ENCODE measurements at places on chromosomes 5 and 9. TPM values are rescaled to one million over a fixed set of nuclear protein-coding genes. Genes with fewer than 3 reads are reported as not detected.
A peak's percentile ranks its signal among the peaks of the same experiment; 100 is the strongest.

DNA sequence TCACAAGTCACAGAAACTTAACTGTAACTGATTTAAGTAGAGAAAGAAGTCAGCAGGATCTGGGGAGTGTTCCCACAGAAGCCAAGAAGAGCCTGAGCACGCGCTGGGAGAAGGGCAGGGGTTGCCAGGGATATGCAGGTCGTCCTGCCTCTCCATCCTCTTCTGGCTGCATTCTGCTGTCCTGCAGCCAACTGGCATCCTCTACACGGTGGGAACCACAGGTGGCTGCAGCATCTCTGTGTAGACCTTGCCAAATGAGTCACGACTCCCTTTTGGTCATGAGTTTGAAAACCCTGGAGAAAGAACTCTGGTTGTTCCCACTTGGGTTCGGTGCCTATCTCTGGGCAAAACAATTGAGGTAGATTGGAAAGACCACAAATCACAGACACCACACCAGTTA, 38.4 kb upstream of the PCA3 start:
- DNase-seq, result no peak
- peaks cover 21% of the 10 kb centered on the region for H3K27me3 ChIP-seq
- H3K36me3 ChIP-seq, result no peaks in the 10 kb centered on the region
- H3K4me3 ChIP-seq, result no peak overlapping the region
- H3K27ac ChIP-seq, result no peak overlapping the region

GRCh38 chr9:1354606-1355005, 304.4 kb downstream of the DMRT2 start:
- peaks cover 16% of the 10 kb centered on the region for H3K27me3 ChIP-seq
- H3K4me3 ChIP-seq, result no peak overlapping the region
- H3K27ac ChIP-seq, result no peak overlapping the region
- H3K36me3 ChIP-seq, result no peaks in the 10 kb centered on the region
- DNase-seq, result no peak

RNF130 gene
- 7.3 TPM for total RNA-seq

- DNase-seq, result peak; percentile 68
- H3K4me3 ChIP-seq, result no peak overlapping the region
- peaks cover 13% of the 10 kb centered on the region for H3K4me1 ChIP-seq
- no peaks in the 10 kb centered on the region for H3K27me3 ChIP-seq
- no peak overlapping the region for H3K27ac ChIP-seq
These were observed 43.1 kb downstream of the HRH2 start for GRCh38 chr5:175700991-175701390.

- no peak for DNase-seq
- H3K27ac ChIP-seq, result no peak overlapping the region
- H3K36me3 ChIP-seq, result no peaks in the 10 kb centered on the region
- no peak overlapping the region for H3K4me3 ChIP-seq
- H3K27me3 ChIP-seq, result no peaks in the 10 kb centered on the region
These were observed 32.6 kb downstream of the CORO2A start for GRCh38 chr9:98159790-98160189.

- no peak overlapping the region for H3K27ac ChIP-seq
- H3K27me3 ChIP-seq, result no peaks in the 10 kb centered on the region
- no peak overlapping the region for H3K4me3 ChIP-seq
- no peak for DNase-seq
These were observed 46.5 kb downstream of the DUSP1 start for GRCh38 chr5:172724242-172725183.

- no peaks in the 10 kb centered on the region for H3K27me3 ChIP-seq
- no peak for DNase-seq
- H3K4me3 ChIP-seq, result no peak overlapping the region
- H3K36me3 ChIP-seq, result peaks cover 15% of the 10 kb centered on the region
- H3K4me1 ChIP-seq, result peaks cover 20% of the 10 kb centered on the region
- H3K27ac ChIP-seq, result no peak overlapping the region
These were observed 12.5 kb downstream of the PHF2 start for GRCh38 chr9:93588641-93589609.

NR2F1 gene
- not detected for total RNA-seq

DNA sequence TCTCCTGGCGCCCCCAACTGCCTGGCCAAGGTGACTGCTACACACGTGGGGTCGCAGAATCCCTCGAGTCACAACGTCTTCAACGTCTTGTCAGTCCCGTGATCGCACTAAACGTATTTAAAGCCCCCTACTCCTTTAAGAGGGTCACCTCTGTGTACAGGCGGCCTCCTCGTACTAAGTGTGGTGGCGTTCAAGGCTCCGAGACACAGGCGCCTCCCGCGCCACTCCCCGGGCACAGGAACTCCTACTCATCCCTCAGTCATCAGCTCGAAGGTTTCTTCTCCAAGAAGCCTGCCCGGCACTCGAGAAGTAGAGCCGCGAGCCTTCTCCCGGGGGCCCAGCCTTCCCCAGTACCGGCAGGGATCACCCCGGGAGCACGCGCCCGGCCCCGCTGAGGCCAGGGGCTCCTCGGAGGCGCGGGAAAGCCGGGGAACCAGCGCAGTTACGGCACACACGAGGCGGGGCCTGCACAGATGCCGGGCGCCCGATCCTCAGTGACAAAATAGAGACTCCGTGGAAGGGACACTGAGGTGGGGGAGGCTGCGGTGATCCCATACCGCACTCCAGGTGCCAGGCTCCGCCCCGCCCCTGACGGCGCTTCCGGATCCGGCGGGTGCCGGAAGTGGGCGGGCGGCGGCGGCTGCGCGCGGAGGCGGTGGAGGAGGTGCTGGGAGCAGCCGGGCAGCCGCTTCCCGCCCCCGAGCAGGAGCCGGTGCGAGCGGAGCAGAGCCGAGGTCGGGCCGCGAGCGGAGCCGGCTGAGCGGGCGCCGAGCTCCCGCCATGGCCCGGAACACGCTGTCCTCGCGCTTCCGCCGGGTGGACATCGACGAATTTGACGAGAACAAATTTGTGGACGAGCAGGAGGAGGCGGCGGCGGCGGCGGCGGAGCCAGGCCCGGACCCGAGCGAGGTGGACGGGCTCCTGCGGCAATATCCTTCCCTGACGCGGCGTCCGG, 6.9 kb downstream of the ARPC5L start:
- peak overlapping the region; percentile 99 for H3K4me3 ChIP-seq
- DNase-seq, result peak; percentile 98

GRCh38 chr5:74179179-74179578, 461.3 kb downstream of the ENC1 start:
- H3K27me3 ChIP-seq, result peaks cover 5% of the 10 kb centered on the region
- H3K36me3 ChIP-seq, result no peaks in the 10 kb centered on the region
- H3K4me1 ChIP-seq, result no peaks in the 10 kb centered on the region
- no peak for DNase-seq

- DNase-seq, result no peak
- no peak overlapping the region for H3K27ac ChIP-seq
- peak overlapping the region; percentile 52 for H3K4me3 ChIP-seq
- H3K4me1 ChIP-seq, result peaks cover 9% of the 10 kb centered on the region
- no peaks in the 10 kb centered on the region for H3K36me3 ChIP-seq
These were observed 617.8 kb downstream of the PDE4D start for GRCh38 chr5:59275510-59276324.

- no peak for DNase-seq
- no peak overlapping the region for H3K4me3 ChIP-seq
- no peaks in the 10 kb centered on the region for H3K4me1 ChIP-seq
- H3K27me3 ChIP-seq, result peaks cover 2% of the 10 kb centered on the region
- no peak overlapping the region for H3K27ac ChIP-seq
These were observed 14.6 kb downstream of the CCNJL start for GRCh38 chr5:160297776-160298175.

RNF208 gene
- total RNA-seq, result 15.2 TPM

DNA sequence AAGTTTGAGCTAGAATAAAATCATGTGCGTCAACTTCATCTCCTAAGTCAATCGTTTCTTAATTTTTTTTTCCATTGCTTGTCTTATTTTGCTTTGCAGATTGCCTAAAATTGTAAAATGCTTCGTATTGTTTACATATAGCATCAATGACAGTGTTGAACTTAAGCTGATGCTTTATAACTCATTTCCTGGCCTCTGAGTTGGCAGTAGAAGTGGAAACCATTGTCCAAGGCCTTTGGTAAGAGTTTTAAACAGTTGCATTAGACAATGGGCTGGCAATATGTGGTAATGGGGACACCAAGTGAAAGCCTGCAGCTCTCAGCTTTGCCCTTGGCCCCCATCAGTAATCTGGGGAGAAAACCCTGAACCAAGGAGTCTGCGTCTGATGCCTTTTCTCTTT, 154.8 kb upstream of the GAS1 start:
- no peak for DNase-seq
- H3K36me3 ChIP-seq, result no peaks in the 10 kb centered on the region
- H3K27ac ChIP-seq, result no peak overlapping the region
- H3K4me1 ChIP-seq, result no peaks in the 10 kb centered on the region
- no peaks in the 10 kb centered on the region for H3K27me3 ChIP-seq

GRCh38 chr5:53681079-53681478, 120.6 kb downstream of the NDUFS4 start:
- H3K27me3 ChIP-seq, result no peaks in the 10 kb centered on the region
- no peaks in the 10 kb centered on the region for H3K4me1 ChIP-seq
- H3K27ac ChIP-seq, result no peak overlapping the region

RAI14 gene
- 2.6 TPM for total RNA-seq

- H3K36me3 ChIP-seq, result no peaks in the 10 kb centered on the region
- H3K27me3 ChIP-seq, result peaks cover 6% of the 10 kb centered on the region
- no peak overlapping the region for H3K27ac ChIP-seq
- no peak overlapping the region for H3K4me3 ChIP-seq
- no peak for DNase-seq
These were observed 227.1 kb upstream of the DMRT1 start for GRCh38 chr9:614431-614830.

BASP1 gene
- 0.33 TPM for total RNA-seq

SCGB3A2 gene
- not detected for total RNA-seq

COL23A1 gene
- total RNA-seq, result 0.07 TPM

GRCh38 chr9:134863941-134864820, 16.4 kb upstream of the FCN2 start:
- no peaks in the 10 kb centered on the region for H3K36me3 ChIP-seq
- H3K4me1 ChIP-seq, result no peaks in the 10 kb centered on the region
- no peak overlapping the region for H3K4me3 ChIP-seq
- no peak overlapping the region for H3K27ac ChIP-seq
- DNase-seq, result no peak
- H3K27me3 ChIP-seq, result no peaks in the 10 kb centered on the region

DNA sequence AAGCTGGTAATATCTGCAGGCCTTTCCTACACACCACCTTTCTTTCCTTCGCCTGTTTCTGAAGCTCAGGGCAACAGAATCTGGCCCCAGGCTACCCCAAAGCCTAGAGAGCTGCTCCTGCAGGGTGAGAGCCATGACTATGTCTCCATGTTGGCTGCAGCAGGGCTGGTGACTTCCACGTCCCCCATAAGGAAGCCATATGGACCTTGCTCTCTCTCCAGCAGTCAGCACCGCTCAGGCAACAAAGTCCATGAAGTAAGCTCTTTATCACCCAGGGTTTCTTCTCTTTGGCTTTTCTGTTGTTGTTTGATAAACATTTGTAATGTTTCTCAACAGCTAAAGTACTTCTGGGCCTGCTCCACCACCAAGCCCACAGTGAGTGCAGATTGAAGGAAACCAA, 125.2 kb downstream of the SLIT3 start:
- DNase-seq, result no peak
- H3K27ac ChIP-seq, result no peak overlapping the region
- no peaks in the 10 kb centered on the region for H3K4me1 ChIP-seq

ZNF169 gene
- total RNA-seq, result 9.4 TPM

DNA sequence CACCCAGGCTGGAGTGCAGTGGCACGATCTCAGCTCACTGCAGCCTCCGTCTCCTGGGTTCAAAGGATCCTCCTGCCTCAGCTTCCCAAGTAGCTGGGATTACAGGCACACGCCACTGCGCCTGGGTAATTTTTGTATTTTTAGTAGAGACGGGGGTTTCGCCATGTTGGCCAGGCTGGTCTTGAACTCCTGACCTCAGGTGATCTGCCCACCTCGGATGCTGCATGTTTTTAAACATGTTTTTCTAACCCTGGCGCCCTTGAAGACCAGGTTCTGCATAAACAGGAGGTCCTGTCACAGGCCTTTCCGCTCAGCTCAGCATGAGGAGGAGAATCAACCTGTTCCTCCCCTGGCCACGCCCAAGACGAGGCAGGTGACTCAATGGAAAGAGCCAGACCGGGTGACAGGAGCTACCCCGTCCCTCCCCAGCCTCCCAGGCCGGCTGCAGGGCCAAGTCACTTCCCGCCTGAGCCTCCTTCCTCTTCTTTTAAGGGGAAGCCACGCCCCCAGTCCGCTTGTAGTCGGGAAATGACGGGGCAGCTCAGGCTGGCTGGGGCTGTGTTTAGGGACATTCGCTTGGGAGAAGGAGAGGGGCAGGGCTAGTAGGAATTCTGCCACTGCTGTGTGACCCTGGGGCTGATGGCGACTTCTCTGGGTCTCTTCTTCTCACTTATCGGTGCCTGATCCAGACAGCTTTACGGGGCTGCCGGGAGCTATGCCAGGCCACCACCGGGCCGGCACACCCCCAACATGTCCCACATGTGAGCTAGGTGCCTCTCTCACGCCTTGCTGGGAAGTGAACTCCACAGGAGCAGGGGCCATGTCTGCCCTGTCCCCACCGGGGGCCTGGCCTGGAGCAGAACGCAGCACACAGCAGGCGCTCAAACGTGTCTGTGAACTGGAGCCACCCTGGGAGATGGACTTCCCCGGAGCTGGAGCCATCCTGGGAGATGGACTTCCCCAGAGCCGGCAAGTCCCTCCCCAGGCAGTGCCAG, 6.1 kb downstream of the NOTCH1 start:
- no peaks in the 10 kb centered on the region for H3K27me3 ChIP-seq
- DNase-seq, result peak; percentile 97
- peaks cover 43% of the 10 kb centered on the region for H3K4me1 ChIP-seq
- peak overlapping the region; percentile 81 for H3K4me3 ChIP-seq
- peaks cover 44% of the 10 kb centered on the region for H3K36me3 ChIP-seq

- DNase-seq, result peak; percentile 76
- peak overlapping the region; percentile 92 for H3K27ac ChIP-seq
- peaks cover 3% of the 10 kb centered on the region for H3K27me3 ChIP-seq
- H3K4me3 ChIP-seq, result peak overlapping the region; percentile 91
- H3K36me3 ChIP-seq, result peaks cover 2% of the 10 kb centered on the region
These were observed 887 bp upstream of the MAP3K1 start for GRCh38 chr5:56814361-56814962.

- DNase-seq, result no peak
- H3K27ac ChIP-seq, result no peak overlapping the region
- no peaks in the 10 kb centered on the region for H3K36me3 ChIP-seq
These were observed 59.2 kb downstream of the ADAMTS12 start for GRCh38 chr5:33832404-33833236.

LCN1 gene
- not detected for total RNA-seq

- no peak overlapping the region for H3K4me3 ChIP-seq
- H3K4me1 ChIP-seq, result no peaks in the 10 kb centered on the region
- H3K36me3 ChIP-seq, result no peaks in the 10 kb centered on the region
- DNase-seq, result no peak
These were observed 9.2 kb downstream of the SEMA5A start for GRCh38 chr5:9536717-9537116.

All from activated CD4-positive, alpha-beta T cell treated with anti-CD3 and anti-CD28 coated beads, Interleukin-2, amount 10 ng/mL, durations not matched to agents 24 days and 14 days (primary cell).